ENCODE measurements at places on chromosomes 2 and 18.

GRCh38 chr2:72077702-72078169 is 69.9 kb downstream of the CYP26B1 start:
- DNase-seq = no peak

- DNase-seq = no peak
Measured at GRCh38 chr2:178700922-178701342, 106.3 kb downstream of the TTN start.

DNA sequence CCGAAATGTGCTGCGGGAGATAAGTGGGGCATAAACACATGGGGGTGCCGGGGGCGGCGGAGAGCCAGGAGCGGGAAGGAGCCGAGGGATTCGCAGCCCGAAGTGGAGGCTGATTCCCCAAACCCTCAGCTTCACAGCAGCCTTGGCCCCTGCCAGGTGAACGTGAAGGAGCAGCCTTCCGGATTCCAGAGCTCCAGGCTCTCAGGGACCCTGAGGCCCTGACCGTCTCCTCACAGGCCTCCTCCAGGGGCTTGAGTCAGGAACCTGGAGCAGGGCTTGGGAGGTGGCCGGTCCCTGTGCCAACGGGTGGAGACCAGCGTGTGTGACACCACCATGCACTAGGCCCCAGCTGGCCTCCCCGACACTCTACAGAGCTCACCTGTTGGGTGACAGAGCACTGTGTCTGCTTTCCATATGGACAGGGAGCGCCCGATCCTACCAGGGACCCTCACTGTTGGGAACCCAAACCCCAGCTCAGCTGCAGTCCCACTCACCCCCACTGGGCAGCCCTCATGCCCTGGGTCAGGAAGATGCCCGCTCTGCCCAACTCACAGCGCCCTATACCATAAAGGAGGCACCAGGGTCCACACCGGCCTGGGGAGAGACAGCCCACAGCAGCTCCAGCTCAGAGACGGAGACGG is 117.6 kb upstream of the OTOS start:
- DNase-seq = no peak

- DNase-seq = no peak
Measured at GRCh38 chr2:164567335-164567989, 53.8 kb downstream of the GRB14 start.

DNA sequence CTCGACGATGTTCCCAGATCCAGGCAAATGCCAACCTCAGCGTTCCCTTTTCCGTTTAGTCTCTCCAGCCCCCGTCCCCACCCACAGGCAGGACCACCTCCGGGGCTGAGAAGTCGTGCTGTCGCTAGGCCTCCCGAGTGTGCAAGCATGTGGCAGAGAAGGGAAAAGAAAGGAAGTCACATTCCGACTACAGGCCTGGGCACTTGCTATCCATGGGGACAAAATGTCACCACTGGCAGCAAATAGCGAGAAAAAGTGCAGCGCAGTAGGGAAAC is 420 bp downstream of the PIGN start:
- DNase-seq = no peak

DNA sequence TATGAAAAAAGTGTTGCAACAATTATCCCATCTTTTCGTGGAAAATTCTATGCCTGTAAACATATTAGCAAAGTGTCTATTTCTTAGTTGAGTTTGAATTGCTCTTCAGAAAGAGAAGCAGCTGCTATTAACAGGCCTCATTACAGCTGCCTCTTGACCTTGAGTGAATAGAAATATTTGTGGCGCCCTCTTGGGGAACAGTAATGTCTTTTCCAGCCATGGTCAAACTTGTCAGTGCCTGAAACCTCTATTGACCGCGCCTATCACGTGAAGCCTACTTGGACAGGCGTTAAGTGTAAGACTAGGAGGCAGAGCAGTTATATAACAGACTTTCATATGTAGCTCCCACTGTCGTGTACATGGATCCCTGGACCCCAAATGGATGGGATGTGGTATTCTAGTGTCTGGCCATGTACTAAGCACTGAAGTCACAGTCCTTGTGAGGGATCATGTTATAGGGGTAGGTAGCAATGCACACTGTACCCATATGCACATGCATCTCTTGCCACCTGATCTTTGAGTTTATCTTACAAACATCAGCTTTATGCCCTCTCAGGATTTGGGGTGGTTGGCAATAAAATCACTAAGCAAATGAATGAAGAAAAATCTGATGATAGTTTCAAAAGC is 245.0 kb downstream of the PTGR3 start:
- peak; percentile 4 for DNase-seq

GRCh38 chr2:212929971-212930370 is 221.4 kb downstream of the IKZF2 start:
- DNase-seq = no peak

DNA sequence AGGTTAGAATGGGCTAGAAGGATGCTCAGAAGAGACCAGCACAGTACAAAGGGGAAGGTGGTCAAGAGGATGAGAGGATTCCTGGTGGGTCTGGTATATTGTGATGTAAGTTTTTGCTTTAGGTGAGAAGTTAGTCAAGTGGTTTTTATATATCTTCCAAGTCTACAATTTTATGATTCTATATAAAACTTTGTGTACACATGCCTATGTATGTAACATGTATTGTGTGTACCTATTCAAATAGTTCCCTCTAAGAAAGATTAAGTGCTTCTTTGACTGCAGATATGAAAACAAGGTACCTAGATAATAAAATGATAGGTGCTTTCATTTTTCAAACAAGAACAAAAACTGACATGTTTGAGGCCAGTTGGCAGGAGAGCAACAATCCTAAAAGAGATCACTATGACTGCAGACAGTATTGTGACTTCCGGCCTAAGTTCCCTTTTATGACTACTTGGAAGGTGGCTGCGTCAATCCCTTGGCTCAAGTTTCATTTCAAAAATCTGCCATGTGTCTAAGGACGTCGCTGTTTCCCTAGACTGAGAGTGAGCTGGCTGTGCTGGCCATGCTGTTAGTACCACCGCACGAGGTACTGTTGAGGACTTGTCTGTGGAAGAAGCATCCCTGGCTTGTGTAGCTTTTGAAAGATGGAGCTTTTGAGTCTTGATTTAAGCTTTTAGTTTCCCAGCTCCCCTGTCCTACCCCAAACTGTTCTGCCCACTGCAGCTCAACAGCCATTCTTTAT is 123.1 kb downstream of the PRPF40A start:
- no peak for DNase-seq

- DNase-seq = no peak
Measured at GRCh38 chr2:124250433-124250832, 225.3 kb downstream of the CNTNAP5 start.

DNA sequence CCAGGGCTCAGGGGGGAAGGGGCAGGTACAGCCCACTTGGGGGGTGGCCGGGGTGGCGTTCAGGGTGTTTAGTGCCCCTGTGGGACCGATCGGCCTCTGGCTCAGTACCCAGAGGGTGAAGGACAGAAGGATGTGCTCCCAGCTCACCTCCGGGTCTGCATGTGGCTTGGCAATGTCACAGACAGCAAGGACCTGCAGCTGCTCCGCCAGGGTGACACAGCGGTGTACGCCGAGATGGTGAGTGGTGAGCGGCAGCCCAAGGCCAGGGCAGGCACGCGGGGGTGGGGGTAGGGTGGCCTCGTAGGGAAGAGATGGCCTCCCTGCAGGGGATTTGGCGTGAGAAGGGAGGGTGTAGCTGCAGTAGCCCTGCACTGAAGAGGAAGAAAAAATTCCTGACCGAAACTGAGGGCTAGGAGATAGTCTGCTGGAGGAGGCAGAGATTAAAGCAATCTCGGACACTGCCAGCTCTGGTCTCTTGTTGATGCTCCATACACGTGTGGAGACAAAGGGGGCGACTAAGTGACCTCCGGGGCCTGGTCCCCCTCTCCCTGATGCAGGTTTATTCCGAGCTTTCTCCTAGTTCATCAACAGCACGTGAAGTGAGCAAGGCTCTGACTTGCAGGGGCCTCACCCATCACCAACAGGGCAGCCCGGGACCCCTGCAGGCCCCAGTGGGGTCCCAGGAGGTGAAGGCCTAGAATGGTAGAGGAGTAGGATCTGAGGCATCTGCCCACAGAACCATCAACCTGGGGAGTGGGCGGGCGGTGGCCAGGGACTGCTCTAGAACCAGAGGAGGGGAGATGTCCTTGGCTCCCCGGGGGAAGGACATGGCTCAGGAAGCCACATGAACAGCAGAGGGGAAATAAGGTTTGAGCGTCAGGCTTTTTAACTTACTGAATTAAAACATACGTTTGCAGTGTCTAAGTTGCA is 45.4 kb downstream of the FER1L5 start:
- DNase-seq = no peak

DNA sequence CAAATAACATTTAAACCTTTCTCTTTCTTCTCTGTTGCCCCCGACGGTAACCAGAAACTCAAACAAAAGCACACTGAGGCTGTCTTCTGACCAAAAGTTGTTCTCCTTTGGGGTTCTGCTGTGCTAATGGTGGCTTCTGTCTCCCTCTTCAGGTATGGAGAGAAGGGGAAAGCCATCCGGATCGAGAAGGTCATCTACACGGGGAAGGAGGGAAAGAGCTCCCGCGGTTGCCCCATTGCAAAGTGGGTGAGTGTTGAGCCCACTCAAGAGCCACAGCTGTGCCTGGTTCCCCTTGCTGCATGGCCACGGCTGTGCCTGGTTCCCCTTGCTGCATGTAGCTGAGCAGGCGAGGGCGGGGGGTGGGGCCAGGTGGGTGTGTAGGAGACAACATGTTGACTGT is 67.4 kb downstream of the BOLA3 start:
- DNase-seq = no peak

DNA sequence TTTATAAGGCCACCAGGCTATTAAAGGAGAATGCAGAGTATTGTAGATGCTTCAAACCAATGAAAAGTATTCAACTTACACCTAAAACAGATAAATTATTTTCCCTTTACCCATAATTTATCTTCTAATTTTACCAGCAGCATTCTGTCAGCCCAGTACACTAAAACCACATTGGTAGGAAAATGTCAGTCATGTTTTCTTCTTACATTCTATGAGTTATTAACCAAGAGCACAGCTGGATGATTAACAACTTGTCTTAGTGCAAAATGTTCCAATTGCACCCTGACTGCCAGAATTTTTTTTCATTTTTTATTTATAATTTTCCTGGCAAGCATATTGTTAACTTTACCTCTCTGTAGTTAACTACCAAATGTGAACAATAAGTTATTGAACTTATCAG is 79.0 kb upstream of the WDR75 start:
- DNase-seq = no peak

GRCh38 chr2:33909945-33910695 is 311.0 kb upstream of the FAM98A start:
- DNase-seq = no peak

- no peak for DNase-seq
Measured at GRCh38 chr2:64000630-64001381, 18.4 kb downstream of the VPS54 start.

DNA sequence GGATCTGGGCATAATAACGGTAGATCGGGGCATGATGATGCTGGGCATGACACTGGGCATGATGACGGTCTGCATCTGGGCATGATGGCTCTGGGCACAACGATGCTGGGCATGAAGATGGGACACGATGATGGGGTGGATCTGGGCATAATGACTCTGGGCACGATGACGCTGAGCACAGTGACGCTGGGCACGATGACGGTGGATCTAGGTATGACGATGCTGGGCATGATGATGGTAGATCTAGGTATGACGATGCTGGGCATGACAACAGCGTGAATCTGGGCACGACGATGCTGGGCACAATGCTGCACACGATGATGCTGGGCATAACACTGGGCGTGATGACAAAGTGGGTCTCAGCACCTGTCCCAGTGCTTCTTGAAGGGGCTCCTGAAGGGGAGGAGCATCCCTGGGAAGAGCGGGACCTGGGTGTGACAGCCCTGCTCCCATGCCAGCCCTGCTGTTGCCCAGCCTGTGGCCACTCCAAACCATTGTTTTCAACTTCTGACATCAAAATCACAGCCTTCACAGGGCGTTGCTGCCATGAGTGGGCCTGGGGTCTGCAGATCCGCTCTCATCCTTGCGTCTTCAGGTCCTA is 30.4 kb upstream of the ALLC start:
- DNase-seq = no peak

GRCh38 chr18:58249712-58250111 is 205.7 kb downstream of the NEDD4L start:
- no peak for DNase-seq

- no peak for DNase-seq
Measured at GRCh38 chr2:201040867-201041628, 30.4 kb downstream of the HYCC2 start.

GRCh38 chr2:161976917-161977316 is 97.1 kb downstream of the DPP4 start:
- no peak for DNase-seq

DNA sequence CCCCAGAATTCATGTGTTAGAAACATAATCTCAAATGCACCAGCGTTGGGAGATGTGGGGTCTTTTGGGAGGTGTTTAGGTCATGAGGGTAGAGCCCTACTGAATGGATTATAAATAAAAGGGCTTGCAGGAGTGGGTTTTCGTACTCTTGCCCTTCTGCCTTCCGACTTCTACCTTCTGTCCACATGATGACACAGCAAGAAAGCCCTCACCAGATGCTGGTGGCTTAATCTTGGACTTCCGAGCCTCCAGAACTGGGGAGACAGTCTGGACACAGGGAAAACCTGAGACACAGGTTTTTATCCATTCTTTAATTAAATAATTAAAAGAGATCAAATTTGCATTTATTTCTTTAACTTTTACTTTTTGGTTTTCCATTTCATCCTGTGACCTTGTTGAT is 87.8 kb downstream of the DIS3L2 start:
- no peak for DNase-seq

DNA sequence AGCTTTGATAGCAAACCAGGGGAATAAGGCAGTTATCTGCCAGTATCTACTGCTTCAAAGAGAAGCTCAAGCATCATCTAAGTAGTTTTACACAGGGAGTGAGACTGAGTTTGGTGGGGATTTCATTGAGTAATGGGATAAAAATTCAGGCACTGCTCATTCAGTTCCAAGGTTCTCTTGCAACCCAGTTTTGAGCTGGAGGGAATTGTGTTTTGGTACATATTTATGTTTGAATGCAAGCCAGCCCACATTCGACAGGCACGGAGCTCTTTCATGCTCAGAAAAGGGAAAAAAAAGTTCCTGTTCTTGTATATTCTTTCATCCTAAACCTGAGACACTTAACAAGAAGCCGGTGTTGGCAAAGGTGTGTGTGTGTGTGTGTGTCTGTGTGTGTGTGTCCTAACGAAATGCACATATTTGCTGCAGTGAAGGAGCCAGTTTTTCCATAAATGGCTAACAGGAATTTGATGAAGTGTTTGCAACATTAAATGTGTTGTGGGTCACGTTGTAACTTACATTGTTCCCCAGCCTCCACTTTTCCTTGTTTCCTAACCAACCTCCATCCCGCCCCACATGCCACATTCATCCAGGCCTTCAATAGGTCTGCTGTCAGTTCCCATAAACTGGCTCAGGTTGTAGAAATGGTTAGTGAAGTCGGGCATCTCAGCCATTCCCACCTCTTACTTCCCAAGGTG is 311.1 kb downstream of the TXNL1 start:
- no peak for DNase-seq
